ENCODE measurements at places on chromosomes 2 and 18.

GRCh38 chr2:169732583-169733358 is 861 bp upstream of the KLHL23 start:
- DNase-seq = no peak

DNA sequence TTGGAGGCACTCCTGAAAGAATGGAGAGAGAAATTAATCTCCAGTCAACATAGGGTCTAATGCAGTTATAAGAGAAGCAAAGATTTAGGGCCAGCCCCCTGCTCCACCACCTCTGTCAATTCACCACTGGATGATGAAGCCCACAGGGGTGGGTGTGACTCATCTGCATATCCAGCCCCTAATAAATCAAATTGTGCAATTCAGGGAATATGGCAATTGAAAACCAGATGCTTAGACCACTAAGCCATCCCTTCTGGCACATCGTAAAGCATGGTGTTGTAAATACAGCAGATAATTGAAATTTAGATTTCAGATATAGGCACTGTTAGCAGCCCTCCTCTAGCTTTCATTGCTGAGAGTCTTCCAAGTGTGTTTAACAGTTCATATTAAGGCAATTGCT is 541.4 kb downstream of the PARD3B start:
- DNase-seq = no peak

DNA sequence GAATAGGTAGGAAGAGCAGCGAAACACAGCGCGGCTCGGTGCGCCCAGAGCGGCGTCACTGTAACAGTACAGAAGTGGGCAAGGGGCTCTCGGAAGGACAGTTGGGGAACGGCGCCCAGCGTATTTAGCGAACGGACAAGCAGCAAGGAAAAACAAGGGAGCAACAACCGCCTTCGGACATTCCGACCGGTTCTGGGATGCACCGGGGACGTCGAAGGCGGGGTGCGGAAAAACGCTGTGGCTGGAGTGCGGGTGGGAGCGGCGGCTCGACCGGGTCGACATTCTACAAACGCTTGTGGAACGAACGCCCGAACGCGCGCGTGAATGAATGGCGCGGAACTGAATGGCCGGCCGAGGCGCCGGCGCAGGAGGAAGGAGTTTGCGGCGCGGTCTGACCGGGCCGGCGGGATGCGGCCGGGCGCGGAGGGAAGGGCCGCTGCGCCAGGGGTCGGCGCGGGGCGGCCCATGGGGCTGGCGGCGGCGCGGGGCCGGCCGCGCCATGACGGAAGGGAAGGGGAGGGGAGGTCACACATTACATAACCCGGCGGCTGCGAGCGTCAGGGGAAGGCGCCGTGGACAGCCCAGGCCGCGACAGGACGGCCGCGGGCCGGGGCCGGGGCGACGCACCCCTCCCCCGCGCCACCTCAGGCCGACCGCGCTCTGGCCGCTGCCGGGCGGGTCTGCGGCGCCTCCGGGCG is 605 bp downstream of the REV1 start:
- DNase-seq = no peak

DNA sequence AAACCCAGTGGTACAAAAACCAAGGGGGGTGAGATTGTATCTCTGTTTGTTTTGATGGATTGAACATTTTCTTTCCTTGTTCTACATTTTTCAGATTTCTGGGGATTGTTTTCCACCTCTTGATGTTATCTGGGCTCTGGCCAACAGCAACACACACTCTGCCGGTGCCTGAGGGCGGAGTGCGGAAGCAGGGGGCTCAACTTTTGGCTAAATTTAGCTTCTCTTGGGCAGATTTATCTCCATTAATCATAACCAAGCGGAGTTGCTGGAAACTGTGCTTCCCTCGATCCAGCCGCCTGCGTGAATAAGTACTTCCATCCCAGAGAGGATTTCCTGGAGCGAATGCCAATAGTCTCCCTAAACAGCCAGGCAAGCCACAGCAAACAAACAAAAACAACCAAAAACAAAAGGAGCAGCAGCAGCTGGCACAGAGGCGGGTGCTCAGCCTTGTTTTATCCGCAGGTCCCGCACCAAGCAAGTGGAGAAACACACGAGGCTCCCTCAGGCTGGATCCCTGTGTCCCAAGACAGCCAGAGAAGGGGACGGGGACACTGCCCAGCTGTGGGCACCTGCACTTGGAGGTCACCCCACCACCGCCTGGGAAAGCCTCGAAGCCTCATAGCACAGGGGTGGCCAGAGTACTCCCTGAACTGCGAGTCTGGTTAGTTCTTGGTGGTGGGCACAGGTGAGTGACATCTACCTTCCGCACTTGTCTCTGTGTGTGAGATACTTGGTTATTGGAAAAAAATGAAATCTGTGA is 143.4 kb downstream of the NDUFA10 start:
- DNase-seq = no peak

DNA sequence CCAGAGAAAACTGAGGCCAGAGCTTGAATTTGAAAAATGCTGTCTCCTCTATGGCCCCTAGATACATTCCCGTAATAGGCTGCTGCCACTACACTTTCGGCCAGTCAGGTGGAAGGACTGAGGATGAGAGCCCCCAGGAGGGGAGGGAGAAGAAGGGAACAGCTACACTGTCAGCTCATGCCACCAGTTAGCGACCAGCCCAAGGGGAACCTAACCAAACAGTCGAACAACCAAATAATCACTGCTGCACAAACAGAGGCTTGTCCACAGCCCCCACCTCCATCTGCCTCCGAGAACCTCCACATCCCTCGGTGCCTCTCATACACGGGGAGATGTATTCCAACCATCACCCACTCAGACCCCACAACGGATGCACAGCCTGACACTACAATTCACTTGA is 7.3 kb downstream of the ZNF516 start:
- DNase-seq = no peak

GRCh38 chr2:201070948-201071478 is 458 bp downstream of the HYCC2 start:
- DNase-seq = peak; percentile 44

- DNase-seq = no peak
Measured at GRCh38 chr18:46374850-46375249, 270.7 kb downstream of the HAUS1 start.

DNA sequence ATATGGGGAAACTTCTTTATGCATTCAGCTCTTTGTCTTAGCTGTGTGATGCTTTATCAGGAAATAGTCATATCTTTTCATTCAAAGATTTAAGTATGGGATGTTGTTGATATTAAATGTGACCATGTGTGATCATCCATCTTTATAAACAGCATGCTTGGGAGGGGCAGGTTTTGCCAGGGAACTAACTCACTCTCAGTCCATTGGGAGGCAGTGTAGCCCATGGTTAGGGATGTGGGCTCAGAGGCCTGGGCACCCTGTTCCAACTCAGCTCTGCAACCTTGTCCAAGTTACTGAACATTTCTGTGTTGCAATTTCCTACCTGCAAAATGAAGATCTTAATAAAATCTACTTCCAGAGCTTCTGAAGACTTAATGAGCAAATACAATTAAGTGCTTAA is 92.0 kb upstream of the BCL2L11 start:
- no peak for DNase-seq

- no peak for DNase-seq
Measured at GRCh38 chr2:38093527-38094165, 17.7 kb upstream of the CYP1B1 start.

DNA sequence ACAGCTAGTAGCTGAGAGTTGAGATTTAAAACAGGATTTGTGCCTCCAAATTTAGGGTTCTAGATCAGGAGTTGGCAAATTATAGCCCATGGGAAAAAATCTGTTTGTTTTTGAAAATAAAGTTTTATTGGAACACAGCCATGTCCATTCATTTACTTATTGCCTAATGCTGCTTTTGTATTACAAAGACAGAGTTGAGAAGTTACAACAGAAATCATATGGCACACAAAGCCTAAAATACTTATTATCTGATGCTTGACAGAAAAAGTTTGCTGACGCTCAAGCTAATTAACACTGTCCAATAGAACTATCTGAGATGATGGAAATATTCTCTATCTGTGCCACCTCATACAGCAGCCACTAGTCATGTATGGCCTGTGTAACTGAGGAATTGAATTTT is 229.1 kb upstream of the RASGRP3 start:
- no peak for DNase-seq

- DNase-seq = peak; percentile 16
Measured at GRCh38 chr2:59301466-59302402, 1060.6 kb upstream of the FANCL start.

DNA sequence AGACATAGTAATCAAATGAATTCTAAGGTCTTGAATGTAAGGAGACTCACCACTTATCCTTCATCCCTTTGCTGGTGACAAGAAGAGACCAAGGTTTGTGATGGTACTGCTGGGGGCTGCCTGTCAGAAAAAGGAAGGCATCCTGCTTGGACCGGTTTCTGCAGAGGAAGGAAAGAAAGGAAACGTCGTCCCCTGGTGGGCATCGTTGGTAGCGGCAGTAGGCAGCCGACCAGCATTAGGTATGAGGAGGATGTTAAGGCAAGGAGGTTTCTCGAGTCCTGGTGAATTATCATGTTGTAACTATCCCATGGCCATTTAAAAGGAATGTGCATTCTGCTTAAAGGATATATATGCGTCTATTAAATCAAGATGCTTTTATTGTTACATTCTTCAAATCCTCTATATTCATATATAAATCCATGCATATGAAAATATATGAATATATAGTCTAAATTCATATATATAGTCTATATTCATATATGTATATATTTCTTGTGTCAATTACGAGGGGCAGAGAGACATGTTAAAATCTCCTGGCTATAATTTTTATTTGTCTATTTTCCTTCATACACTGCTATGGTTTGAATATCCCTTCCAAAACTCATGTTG is 94.4 kb upstream of the TGFA start:
- peak; percentile 12 for DNase-seq

GRCh38 chr2:230208576-230208975 is 11.2 kb downstream of the SP110 start:
- DNase-seq = no peak

DNA sequence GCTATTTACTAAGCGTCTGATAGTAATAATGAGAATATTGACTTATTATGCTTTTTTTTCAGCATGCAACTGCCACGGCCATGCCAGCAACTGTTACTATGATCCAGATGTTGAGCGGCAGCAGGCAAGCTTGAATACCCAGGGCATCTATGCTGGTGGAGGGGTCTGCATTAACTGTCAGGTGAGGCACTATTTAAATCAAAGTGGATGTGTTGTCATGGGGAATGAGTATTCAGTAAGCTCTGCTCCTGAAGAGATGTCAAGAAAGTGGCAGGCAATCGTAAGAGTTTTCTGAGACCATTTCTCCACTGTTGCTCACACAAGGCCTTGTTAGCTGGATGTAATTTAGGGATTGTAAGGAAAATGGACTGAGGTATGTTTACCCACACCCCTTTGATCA is 74.1 kb downstream of the LAMA3 start:
- no peak for DNase-seq

- DNase-seq = no peak
Measured at GRCh38 chr2:233036162-233036838, 3.8 kb downstream of the NEU2 start.

DNA sequence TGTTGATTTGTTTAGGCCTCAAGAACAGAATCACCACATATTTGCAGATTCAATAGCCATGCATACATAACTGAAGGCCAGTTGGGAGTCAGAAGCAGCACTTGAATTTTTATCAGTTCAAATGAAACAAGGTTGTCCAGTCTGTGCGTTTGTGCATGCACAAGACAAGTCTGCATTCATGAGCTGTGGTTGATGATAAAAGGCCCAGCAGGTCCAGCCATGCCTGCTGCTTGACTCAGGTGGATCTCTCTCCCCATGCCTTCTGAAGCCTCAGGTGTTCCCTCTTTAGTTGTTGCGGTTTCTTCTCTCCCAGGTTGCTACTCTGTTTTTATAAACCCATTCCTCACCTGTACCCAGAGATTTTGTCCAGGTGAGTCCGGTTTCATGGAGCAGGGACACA is 124.5 kb downstream of the CCDC102B start:
- no peak for DNase-seq

Measured in NCI-H748 treated with DMSO at 0.1 percent for 48 hours (cell line).